ENCODE measurements at places on chromosomes 1 and 21.

GRCh38 chr1:91685994-91686393 is 185.3 kb downstream of the CDC7 start:
- DNase-seq, result no peak

DNA sequence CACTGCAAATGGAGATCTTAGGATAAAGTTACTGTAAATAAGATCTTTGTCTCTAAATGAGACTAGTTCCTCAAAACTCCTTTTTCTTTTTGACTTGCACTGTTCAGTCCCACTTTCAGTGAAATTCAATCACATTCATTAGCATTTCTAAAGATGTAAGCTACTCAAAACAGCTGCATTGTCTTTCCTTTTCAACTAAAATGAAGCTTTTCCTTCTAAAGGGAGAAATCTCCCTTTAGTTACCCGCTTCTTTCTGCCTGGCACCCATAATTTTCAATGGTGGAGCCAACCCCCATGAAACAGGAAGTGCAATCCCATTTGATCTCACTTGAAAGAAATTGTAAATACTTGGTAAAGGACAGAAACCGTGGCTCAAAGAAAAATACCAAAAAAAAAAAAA is 387.4 kb upstream of the PKN2 start:
- no peak for DNase-seq

GRCh38 chr1:22328331-22329147 is 123.1 kb upstream of the ZBTB40 start:
- DNase-seq, result no peak

- DNase-seq, result no peak
Measured at GRCh38 chr1:228415221-228415620, 1.4 kb downstream of the TRIM17 start.

DNA sequence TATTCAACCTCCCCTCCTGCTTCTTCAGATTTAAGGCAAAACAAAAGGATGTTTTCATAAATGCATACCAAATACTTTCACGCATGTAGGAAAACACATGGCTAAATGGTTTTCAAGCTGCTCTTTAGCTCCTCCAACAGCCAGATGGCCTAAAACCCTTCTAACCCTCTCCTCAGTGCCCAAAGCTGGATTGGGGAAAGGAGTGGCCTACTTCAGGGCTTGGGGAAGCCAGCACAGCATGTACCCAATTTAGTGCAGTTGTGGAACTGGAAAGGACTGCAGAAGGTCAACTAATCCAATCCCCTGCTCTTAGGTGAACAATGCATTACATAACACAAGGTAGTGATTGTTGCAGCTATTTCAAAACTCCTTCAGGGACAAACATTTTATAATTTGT is 9.3 kb downstream of the F5 start:
- no peak for DNase-seq

- DNase-seq, result no peak
Measured at GRCh38 chr21:37462087-37462861, 95.7 kb downstream of the DYRK1A start.

- DNase-seq, result no peak
Measured at GRCh38 chr21:36692835-36693488, 6.0 kb upstream of the SIM2 start.

GRCh38 chr1:110133436-110133835 is 16.9 kb upstream of the SLC6A17 start:
- no peak for DNase-seq

GRCh38 chr21:46543306-46543705 is 61.6 kb downstream of the S100B start:
- peak; percentile 42 for DNase-seq

DNA sequence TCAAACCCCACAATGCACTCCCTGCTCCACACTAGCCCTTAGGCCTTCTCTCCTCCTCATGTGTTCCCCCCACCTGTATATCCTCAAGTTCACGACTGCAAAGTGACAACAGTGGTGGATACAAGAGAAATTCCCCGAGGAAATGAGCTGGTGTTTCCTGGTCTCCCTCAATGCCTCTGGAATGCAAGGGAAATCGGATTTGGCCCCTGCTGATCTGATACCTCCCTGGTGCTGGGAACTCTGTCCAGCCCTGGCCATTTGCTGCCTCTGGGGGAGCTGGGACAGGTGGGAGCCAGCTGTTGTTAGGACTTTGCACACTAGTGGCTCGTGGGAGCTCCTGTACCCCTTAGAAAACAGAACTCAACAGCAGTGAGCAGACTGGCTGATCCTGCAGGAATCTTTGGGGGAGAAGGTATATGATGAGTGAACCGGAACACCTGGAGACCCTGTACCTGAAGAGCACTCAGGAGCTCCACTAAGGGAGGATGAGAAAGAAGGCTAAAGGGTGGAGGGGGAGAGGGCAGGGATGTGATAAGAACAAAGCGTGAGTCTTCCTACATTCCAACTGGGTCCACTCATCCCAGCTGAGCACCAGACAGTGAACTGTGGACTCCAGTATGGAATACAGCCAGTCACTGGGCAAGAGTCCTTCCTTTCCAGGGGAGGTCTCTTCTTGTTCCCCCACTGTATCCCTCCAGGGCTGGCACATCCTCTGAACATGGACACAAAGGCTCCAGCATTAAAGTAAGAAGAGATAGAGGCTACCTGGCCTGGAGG is 69.3 kb downstream of the PLXNA2 start:
- DNase-seq, result no peak

GRCh38 chr1:27858072-27858948 is 14.0 kb upstream of the THEMIS2 start:
- DNase-seq, result peak; percentile 93

DNA sequence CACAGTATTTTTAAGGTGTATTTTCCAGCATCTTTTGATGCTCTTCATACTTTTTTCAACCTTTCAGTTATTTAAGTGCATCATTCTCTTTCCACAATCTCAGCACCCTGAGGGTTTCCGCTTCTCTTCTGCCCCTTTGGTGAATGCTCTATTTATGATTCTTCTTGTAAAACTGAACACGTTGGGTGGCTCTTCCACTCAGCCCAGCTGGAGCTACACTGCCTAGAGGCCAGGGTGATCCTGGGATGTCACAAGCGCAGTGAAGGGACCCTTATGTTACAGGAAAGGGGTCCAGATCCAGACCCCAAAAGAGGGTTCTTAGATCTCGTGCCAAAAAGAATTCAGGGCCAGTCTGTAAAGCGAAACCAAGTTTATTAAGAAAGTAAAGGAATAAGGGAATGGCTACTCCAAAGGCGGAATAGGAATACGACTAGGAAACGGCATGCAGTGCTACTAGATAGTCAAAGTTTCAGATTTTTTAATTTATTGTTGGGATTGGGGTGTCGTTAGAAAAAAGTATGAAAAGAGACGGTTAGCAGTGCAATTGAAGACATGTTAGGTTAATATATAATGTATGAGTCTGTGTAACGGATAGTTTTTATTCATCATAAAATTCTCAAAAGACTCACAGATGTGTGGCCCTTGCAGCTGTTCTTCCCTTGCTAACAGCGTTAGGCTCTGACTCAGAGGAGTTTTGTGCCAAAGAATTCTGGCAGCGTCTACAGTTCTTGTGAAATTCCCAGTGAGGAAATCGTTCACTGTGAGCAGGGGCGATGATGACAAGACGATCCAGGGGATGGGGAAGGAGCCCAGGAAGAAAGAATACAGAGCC is 14.4 kb upstream of the ERVH48-1 start:
- peak; percentile 79 for DNase-seq

GRCh38 chr1:191963781-191964455 is 194.3 kb upstream of the RGS18 start:
- DNase-seq, result no peak

DNA sequence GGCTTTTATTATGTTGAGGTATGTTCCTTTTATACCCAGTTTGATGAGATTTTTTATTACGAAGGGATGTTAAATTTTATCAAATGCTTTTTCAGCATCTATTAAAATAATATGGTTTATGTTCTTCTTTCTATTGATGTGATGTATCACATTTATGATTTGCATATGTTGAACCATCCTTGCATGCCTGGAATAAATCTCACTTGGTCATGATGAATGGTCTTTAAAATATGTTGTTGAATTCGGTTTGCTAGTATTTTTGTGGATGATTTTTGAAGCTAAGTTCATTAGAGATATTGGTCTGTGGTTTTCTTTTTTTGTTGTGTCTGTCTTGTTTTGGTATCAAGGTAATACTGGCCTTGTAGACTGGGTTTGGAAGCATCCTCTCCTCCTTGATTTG is 14.1 kb downstream of the GPR88 start:
- no peak for DNase-seq

DNA sequence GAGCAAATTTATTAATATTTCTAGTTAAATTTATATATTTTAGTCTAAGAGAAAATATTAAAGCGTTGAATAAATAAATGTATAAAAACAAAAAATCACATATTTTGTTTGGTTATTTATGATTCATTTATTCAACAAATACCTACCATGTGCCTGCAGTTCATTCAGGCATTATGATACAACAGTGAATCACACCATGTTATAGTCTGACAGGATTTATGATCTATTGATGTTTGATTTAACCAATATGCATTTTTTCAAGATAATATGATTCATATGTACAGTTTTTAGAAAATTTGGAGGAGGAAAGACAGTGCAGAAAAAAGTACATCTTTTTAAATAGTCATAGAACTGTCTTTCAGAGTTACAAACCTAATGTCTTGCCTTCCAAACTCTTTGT is 7.4 kb upstream of the TRIM58 start:
- DNase-seq, result no peak

GRCh38 chr21:29114765-29115500 is 15.5 kb upstream of the MAP3K7CL start:
- no peak for DNase-seq

GRCh38 chr1:170376801-170377385 is 155.1 kb upstream of the GORAB start:
- DNase-seq, result no peak

DNA sequence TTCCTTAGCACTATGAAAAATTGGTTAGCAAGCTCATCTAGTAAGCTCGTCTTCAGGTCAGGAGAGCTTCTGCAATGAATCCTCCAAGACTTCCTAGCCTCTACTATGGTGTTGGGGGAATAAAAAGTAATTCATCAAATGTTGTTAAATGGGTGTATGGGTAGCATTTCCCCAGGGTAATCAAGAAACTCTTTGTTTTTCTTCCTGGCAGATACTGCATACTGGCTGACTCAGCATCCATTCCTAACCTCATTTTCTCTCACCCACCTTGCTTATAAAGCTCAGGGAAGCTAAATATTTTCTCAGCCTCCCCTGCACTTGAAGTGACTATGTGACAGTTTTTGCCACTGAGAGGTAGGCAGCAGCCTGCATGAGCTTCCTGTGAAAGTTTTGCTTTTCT is 83.4 kb downstream of the MAB21L3 start:
- DNase-seq, result no peak

GRCh38 chr1:10909697-10910680 is 102.5 kb upstream of the TARDBP start:
- peak; percentile 78 for DNase-seq
